T-helper 2 cell treated with Interferon-gamma antibody and Interleukin-4, amounts not matched to agents 5 μg/mL and 100 μg/mL, for 36 hours (primary cell): ENCODE measurements at places on chromosomes 5 and 9.
A peak's percentile ranks its signal among the peaks of the same experiment; 100 is the strongest.

DNA sequence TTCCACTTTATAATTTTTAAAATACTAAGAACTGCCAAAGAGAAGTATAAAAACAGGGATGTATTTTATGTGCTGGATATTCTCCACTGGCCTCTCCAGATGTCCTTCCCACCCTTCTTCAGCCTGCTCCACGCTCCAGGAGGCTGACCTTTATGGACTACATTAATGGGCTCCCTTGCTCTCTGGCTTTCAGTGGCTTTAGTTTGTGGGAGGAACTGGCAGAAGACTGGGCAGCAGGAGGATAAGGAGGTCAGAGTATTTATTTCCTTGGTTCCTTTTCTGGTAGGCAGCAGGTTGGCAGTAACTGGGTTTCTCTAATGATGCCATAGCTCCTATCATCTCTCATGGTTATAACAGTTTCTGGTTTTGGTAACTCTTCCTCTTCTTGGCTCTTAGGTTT lies 133.9 kb downstream of the PAM start:
- DNase-seq = no peak

DNA sequence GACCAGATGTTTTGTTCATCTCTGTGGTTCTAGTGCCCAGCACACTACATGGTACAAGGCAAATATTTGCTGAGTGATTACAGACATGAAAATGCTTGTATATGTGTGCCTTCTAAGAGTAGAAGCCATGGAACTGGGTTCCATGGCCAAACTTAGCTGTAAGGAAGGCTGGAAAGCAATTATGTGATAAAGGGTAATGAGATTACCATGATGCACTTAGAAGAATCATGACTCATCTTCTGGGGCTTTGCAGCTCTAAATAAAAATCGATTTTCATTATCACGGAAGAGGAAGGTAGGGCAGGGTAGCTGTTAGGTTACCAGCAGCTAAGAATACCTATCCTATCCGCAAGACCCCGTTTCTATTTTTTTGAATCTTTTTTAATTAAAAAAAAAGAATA lies 28.0 kb downstream of the RFK start:
- DNase-seq = no peak

- no peak for DNase-seq
These were observed 105.1 kb downstream of the EHMT1 start for GRCh38 chr9:137723783-137724445.

DNA sequence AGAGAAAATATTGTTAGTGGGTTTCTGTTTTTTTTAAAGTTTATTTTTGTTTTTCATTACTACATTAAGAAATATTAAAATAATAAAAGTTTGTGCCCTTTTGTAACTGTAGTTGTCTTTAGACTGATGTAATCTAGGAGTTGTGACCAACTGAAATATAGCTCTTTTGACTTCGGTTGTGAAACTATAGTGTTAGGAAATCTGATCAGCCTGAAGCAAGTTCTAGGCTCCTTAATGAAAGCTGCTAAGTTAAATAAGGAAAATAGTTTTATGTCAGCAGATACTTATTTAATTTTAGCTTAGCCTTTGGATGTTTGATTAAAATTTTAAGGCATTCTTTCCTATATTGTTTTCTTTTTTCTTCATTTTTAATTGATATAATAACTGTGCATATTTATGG lies 14.2 kb downstream of the AP3S1 start:
- no peak for DNase-seq

- DNase-seq = no peak
These were observed 209.5 kb downstream of the CD180 start for GRCh38 chr5:66987126-66987525.

DNA sequence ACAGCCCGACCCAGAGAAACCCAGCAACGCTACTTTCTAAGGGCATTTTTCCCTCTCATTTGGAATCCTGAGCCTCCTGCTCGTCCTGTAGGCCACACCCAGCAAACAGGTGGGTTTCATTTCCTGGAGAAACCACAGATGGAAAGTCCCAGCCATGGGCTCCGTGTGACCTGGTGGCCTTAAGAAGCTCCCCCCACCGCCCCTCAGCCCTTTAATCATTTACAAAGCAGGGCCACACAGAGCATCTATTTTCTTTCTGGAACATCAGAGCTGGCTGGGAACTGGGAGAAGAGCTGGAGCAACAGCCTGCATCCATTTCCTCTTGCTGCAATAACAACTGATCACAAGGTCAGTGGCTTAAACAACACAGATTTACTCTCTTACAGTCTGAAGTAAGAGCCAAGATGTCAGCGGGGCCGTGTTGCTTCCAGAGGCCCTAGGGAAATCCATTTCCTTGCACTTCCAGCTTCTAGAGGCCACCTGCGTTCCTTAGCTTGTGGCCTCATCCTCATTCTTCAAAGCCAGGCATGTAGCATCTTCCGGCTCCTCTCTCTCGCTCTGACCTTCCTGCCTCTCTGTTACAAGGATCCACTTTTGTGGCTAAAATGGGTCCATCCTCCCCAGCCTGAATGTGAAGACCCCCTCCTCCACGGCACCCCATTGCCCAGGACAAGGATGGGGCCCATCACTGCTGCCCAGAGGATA lies 40.5 kb downstream of the C9orf50 start:
- DNase-seq = peak; percentile 57

DNA sequence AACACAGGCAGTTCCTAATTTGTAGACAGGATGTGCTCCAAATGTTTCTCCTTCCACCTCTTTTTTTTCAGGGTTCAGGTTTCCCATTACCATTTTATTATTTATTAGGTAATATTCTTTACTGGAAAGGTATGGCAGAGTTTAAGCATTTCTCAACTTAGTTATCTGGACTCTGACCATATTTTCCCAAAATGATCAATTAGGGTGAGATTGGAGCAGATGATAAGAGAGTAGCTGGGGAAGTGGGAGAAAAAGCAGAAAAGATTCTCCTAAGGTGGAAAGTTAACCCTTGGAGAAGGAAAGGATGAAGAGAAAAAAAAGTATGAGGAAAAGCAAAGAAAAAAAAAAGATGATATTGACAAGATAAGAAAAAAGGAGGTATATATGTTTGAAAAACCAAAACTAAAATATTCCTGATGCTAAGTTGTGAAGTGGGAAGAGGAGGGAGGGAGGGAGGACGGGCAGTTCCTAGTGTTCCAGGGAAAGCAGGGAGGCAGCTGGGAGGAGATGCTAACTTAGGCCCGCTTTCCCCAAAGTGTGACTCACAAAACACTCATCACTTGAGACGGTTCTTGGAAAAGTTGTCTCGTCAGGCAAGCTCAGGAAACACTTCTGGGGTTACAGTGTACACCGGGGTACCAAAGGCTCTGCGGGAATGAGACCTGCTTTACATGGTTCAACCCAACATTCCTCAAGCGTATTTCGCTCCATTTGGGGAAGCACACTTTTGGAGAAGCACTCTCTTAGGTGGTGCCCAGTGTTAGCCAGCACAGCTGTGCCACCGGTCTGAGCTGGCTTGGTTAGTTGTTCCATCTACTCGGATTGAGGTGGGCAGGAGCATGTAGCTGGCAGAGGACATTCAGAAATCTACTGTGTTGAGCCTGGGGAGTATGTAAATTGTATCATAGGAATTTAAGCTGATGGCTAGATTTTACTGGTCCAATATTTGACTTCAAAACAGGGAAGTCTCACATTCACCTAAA lies 35.1 kb downstream of the B4GALT1 start:
- no peak for DNase-seq

DNA sequence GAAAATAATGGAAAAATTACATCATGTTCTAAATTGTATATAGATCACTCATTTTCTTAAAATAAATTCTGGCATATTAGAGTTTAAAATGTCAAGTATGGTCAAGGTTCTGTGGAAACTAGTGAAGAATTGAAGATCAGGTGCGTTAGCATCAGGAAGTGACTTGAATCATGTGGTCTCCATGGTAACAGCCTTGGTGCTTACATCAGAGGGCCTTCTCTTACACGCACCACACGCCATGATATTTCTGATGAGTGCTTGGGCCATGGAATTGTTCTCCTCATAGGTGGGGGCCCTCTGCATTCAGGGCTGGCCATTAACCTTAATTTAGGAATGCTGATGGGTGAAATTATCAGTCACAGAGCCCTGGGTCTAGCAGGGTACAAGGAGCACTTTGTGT lies 288.1 kb upstream of the EFNA5 start:
- DNase-seq = no peak

GRCh38 chr5:104904561-104904960 lies 1342.0 kb upstream of the NUDT12 start:
- no peak for DNase-seq

GRCh38 chr5:79263290-79263689 lies 27.4 kb downstream of the JMY start:
- no peak for DNase-seq

- DNase-seq = peak; percentile 64
These were observed 723 bp downstream of the SNX18 start for GRCh38 chr5:54518146-54518817.

DNA sequence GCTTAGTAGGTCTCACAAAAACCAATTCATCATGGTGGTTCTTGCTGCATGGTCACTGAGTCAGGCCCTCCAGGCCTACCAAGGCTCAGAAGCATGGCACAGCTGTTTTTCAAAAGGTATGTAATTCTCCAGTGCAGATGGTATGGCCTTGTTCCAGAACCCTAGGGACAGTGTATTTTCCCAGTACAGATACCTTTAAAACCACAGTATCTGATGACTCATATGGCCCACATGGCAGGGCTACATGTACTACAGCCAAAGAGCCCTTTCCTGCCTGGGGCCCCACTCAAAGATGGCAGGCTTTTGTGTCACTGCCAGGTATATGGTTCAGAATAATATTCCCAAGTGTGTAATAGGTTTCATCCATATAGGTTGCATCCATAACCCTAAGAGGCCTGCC lies 16.5 kb downstream of the CSF2 start:
- no peak for DNase-seq

DNA sequence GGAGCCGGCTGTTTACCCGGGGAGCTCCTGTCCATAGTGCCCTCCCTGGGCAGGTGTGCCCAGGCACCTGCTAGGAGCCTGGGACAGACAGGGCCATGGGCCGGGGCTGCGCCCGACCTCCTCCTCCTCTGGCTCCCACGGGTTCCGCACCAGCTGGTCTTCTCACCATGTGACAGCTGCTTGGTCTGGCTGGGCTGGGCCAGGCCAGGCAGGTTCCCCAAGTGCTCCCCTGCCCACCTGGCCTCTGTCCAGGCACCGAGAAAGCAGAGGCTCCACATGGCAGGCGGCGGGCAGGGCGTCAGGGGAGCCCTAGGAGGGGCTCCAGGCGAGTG lies 60.0 kb downstream of the OLFM1 start:
- no peak for DNase-seq

DNA sequence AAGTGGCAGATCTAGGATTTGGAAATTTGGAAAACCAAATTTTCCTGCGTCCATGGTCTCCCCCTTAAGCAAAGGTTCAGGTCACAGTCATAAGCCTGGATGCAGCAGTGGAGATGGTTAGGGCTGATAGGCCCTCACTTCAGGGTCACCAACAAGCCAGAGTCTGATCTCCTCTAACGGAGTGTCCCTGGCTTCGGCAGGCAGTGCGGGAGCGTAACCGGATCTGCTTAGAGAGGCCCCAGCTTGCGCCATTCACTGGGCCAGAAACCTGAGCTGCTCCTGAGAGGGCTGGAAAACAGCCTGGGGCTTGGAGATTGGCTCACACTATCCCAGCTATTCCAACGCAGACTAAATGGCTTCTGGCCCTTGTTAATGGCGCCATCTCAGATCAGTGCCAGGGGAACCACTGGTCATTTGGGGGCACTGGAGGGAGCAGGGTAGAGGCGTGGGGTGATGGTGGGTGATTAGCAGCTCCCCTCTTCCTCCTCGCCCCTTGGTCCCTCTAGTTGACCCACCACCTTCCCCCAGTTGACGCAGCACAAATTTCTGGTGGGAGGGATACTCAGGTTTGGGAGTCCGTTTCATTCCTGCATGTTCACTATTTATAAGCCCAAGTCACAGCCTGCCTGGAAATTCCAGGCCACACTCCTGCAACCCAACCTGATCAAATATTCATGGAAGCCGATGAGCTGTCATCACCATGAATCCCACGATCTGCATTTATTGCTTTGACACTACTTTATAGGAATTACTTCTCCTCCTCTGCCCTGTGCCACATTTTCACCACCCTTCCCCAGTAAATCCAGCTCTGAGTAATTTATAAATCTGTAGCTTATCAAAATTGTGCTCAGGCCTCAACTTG lies 134.6 kb upstream of the CPEB4 start:
- no peak for DNase-seq

- no peak for DNase-seq
These were observed at the start of gene GARIN3 for GRCh38 chr5:157166214-157167213. GARIN3 (minus strand) TSS chr5:157166264; CDS start chr5:157166168, 96 bp downstream.

- DNase-seq = no peak
These were observed 58.8 kb downstream of the SNX30 start for GRCh38 chr9:112809351-112809848.

DNA sequence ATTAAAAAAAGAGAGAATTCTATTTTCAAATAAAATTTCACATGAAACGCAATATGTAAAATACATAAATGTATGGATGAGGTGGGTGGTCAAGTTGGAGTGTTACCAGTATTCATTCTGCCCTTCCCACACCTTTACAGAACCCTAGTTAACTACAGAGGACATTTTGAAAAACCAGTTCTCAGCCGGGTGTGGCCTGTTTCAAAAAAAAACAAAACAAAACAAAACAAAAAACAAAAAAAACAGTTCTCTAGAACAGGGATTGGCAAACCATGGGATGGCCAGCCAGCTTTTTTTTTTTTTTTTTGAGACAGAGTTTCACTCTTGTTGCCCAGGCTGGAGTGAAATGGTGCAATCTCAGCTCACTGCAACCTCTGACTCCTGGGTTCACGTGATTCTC lies 28.4 kb upstream of the HK3 start:
- DNase-seq = no peak

DNA sequence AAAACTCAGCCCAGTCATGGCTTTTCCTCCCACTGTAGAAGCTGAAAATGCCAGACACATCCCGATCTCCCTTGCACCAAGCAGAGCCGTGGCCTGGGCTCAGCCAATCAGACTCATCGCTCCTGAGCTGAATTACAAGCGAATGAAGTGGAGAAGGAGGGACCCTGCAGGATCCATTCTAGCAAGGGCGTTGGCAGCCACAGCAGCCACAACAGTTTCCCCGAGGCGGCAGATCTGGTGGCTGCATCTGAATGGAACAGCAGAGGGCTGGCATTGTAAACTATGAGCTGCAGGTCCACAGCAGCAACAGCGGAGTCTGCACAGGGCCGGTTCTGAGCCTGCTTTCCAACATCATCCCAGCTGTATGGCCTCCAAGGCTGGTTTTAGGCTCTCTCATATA lies 23.8 kb downstream of the ALG2 start:
- no peak for DNase-seq

DNA sequence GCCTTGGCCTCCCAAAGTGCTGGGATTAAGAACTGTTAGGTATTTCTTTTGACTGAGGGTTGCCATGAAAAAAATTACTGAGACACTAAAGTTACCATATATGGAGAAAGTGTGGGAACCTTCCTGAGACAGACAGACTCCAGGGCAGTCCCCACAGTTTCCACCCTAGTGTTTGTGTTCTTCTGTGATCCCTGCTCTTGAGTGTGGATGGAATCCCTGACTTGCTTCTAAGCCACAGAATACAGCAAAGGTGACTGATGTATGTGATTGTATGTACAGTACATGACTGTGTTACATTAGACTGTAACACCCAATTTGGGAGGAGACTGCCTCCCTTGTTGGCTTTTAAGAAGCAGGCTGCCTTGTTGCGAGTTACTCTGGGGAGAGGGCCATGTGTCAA lies 24.7 kb upstream of the ADAM19 start:
- peak; percentile 27 for DNase-seq

GRCh38 chr9:36780186-36780585 lies 207.5 kb downstream of the MELK start:
- no peak for DNase-seq
